ENCODE measurements at places on chromosomes 7 and 10.

DNA sequence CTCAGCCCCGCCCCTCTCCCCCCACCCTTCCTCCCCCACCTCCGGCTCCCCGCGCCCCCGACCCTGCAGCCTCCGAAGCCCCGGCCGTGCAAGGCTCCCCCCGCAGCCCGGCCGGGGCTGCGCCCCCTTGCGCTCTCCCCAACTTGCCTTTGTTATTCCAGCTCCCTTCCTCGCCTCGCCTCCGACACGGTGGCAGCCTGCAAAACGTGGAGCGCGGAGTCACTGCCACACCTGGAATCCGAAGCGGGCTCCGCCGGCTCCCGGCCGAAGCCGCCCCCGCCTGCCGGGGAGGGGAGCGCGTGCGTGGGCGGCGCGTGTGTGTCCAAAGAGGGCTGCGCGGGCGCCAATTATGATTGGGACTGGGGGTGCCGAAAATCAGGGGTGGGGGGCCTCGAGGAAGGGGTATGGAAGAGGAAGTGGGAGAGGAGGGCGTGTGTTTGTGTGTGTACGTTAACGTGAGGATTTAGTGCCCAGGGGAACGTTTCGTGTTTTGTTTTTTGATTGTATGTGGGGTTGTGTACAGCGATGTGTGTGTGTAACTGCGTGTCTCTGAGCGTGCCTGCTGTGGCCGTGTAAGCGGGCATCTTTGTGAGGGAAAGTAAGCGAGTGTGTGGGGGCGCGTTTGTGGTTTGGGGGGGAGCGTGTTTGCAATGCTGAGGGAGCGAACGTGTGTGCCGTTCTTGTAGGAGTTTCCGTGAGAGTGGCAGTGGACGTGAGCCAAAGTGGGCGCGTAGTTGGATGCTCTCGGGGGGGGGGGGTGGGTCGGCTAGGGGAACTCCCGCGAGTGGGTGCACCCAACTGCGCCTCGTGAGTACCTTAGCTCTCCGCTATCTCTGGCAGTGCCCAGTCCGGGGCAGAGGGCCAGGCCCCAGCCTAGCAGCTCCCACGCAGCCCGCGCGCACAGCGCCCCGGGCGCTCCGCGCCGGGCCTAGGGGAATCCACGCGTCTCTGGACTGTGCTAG, 1.2 kb upstream of the ZMIZ1 start:
- peak; percentile 65 for DNase-seq

DNA sequence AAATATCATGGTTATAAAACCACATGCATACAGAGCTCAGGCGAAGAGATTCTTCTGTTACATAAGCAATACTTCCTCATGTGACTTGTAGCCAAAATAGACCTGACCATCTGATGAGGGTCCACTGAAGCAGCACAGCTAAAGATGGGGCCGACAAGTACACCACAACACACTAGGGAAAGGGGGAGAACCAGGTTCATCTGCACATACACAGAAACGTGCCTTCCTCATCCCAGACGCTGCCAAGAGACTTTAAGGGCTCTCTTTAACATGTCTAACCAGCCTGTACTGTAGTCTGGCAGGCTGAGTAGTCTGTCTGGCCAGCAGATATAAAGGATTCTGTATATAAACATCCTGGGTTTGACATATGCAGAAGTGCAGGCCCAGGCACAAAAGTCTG, 30.3 kb downstream of the ERCC6 start:
- DNase-seq, result no peak

DNA sequence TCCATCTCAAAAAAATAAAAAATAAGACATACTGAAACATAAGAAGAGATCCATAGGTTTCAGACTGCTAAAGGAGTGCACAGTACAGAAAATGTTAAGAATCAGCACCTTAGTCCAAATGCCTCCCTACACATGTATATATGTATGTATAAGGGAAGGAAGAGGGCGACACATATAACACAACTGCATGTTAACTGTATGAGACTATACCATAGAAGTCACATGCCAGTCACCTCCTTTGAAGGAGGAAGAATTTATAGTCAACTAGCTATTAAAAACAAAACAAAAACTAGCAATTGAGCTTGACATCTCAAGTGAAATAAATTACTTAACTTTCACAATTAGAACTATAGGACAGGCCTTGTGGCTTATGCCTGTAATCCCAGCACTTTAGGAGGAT, 50.4 kb downstream of the IGF2BP3 start:
- DNase-seq, result no peak

DNA sequence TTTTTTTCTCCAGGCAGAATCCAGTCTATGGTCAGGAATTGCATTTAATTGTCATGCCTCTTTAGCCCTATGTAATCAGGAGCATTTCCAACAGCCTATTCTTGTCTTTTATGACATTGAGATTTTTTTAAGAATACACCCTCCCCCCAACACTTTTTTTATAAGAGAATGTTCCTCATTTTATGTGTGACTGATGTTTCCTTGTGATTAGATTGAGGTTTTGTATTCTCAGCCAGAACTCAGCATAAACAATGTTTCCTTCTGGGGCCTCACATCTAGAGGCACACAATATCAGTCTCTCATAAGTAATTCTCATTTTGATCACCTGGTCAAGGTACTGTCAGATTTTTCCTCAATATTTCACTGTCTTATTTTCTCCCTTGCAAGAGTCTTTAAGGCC, 193.4 kb upstream of the PDE1C start:
- DNase-seq, result no peak

GRCh38 chr10:98365406-98366061, 49.4 kb downstream of the PYROXD2 start:
- DNase-seq, result no peak

GRCh38 chr7:137828456-137828855, 18.3 kb downstream of the DGKI start:
- no peak for DNase-seq

DNA sequence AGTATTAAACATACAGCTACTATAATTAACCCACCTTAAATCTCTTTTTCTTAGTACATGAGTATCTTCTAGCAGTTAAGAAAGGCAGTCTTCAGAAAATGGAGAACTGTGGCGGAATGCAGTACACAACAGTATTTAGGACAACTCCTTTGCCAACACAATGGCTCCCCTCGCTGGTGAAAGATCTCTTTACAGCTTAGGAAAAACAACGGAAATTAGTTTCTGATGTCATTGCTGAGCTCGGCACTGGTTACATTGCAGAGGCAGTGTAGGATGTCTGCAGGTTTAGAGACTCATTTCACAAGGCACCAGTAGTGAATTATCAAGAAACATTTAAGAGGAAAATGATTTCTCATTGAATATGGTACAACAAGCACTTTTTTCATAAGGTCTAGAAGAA, 43.4 kb downstream of the GLRX3 start:
- peak; percentile 4 for DNase-seq

DNA sequence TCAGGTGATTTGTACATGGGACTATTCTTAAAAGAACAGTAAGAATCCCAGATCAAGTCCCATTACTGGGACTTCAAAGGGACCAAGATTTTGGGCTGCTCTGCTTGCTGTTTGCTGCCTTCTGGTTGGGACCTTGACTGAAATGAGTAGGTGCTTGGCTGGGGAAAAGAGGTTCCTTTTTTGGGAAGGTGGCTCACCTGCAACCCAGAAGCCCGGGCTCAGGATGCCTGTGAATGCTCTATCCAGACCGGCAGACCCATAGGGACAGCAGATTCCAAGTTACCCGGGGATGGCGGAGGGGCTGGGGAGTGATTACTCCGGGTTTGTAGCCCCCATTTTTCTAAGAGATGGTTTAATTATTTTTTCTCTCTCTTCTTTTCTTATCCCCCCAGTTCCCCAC, 104.0 kb downstream of the CPXM2 start:
- DNase-seq, result no peak

Measured in COR-L47 (cell line).